ENCODE measurements at places on chromosomes 11 and 22.
A peak's percentile ranks its signal among the peaks of the same experiment; 100 is the strongest.

DNA sequence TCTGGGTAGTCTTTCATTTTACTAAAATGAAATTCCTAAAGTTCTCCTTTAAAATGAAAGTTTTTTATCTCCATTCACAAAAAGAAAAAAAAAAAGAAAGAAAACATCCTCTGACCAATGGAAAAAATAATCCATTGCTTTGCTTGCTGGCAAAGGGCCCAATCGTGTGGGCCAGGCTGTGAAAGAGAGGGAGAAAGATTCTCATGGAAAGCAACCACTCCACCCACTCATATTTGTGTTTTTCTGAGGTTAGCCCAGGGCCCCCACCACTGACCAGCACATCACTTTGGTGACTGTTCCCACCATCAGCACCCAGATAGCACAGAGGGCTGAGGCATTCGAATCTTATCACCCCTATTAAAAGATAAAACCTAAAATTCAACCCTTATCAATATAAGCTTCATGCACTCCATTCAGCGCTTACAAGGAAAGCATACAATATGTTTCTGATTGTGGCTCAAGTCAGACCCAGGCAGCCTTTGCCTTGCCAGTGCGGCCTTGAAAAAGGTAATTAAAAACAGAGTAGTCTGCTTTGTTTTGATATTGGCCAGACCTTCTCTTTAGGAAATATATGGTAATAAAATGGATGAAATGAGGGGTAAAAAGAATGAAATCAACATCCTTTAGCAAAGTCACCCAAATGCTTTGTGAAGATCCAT, 192.8 kb downstream of the ETS1 start:
- peak; percentile 53 for DNase-seq

- DNase-seq, result no peak
These were observed 33.3 kb downstream of the CD6 start for GRCh38 chr11:61004761-61005181.

- DNase-seq, result no peak
These were observed 2.8 kb downstream of the MADD start for GRCh38 chr11:47272706-47273105.

DNA sequence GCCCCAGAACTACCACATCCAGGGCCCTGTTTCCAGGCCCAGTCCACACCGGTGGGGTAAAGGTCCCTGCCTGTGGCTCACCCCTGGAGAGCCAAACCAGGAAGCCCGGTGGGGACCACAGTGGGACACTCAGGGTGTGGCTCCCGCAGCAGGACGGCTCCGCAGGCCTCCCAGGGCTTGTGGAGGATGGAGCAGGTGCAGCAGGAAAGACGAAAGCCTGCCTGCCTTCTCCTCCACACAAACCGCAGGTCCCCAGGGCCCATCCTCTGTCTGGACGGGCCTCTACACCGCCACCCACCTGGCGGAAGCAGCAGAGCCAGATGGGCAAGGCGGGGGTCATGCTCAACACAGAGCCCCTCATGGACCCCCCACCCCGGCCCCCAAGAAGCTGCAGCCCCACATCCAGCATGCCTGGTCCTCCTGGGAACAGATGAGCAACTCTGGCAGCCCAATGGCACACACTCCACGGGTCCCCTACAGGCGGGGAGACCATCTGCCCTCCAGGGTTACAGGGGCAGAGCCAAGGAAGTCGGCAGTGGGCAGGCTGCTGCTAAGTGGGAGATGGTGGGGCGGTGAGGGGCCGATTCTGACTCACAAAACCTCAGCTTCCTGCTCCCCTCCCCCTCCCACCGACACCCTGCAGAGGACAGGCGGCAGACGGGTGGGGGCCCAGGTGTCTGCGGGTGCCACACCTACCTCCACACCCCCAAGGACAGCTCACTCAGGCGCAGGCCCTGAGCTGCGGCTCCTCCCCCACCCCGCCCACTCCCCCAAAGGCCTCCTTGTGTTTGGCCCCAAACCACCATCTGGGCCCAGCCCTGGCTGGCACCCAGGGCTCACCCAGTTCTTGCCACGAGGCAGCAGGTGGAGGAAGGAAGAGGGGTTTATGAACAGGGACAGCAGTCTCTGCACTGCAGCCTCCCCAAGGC, 5.2 kb downstream of the SBF1 start:
- no peak for DNase-seq

GRCh38 chr11:70531281-70532065, 133.1 kb downstream of the CTTN start:
- DNase-seq, result peak; percentile 33

- no peak for DNase-seq
These were observed 122.6 kb downstream of the CCDC81 start for GRCh38 chr11:86497310-86497709.

DNA sequence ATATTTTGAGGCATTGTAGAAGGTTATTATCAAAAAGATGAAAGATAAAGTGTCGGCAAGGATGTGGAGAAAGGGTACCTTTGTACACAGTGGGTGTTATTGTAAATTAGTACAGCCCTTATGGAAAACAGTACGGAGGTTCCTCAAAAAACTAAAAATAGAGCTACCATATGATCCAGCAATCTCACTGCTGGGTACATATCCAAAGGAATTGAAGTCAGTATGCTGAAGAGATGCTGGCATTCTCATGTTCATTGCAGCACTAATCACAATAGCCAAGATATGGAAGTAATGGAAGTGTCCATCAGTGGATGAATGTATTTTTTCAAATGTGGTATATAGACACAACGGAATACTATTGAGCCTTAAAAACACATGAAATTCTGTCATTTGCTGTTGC, 15.1 kb upstream of the MTMR3 start:
- no peak for DNase-seq

GRCh38 chr11:36376009-36376887, 80.2 kb downstream of the PRR5L start:
- DNase-seq, result peak; percentile 49

GRCh38 chr22:43375951-43376455, 32.8 kb upstream of the SCUBE1 start:
- DNase-seq, result no peak

- no peak for DNase-seq
These were observed 79.1 kb downstream of the CDKN1C start for GRCh38 chr11:2806351-2807024.

DNA sequence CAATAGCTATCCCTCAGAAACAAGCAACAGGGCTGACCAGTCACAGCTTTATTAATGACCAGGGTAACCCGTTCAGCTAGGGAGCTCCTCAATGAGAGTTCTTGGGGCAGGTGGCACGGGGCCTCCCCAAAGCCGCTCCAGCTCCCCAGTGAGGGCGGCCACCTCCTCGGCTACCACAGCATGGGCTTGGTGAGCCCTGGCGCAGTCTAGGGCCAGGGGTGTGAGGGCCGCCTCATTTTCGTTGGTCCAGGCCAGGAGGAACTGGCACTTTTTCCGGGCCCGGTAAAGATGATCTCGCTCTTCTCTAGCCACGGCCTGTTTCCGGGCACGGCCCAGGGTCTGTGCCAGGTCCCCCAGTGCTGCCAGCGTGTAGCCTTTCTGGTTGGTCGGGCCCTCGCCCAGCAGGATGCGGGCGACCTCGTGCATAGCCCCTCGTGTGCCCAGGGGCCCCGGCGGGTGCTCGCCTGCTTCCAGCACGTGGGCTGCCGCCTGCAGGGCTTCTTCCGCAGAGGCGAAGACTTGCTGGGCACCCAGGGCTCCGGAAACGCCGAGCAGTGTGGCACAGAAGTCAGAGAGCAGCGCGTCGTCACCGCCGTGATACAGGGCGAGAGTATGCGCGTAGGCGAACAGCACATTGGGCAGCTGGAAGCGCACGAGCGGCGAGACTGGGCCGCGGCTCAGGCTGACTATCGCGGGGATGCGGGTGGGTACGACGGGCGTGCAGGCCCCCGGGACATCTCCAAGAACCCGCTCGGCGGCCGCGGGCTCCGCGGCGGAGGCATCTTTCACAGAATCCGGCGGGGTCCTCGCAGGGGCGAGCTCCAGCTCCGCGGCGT, 913 bp downstream of the ZNHIT2 start:
- peak; percentile 58 for DNase-seq

DNA sequence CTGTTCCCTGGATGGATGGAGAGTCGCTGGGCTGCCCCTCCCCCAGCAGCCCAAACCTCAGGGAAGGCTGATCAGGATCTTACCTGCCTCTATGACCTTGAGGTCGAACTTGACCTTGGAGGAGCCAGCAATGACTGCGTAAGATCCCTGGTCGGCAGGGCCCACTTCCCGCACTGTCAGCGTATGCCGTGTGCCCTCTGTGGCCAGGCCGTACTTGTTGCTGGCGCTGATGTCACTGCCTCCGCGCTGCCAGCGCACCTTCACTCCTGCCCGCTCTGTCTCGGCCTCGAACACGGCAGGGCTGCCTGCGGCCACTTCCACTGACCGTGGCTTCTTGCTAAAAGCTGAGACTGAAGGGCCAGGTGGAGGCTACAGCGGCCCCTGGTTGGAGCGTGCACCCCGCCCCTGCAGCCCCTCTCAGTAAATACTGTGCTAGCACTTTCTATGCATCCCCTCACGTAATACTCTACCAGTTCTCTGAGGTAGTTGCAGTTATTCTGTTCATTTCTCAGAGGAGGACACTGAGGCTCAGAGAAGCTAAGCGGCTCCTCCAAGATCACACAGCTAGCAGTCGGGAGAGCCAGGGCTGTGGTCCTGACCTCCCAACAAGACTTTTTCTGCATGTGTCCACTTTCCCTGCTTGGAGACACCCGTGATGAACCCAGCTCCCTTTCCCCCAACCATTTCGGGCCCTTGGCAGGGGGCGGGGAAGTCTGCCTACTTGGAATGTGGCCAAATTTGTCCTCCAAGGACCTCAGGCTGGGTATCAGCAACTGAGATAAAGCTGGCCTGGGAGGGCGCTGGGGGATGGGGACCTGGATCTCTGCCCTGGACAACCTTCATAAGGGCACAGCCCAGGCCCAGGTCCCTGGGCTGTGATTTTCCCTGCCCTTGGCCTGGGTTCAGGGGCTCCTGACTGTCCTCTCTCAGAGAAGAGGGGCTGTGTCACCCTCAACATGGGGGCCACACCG, 1.1 kb downstream of the MYBPC3 start:
- DNase-seq, result peak; percentile 82

Measured in SK-N-SH (cell line).